ENCODE measurements at places on chromosomes 11 and 22.

GRCh38 chr22:48828688-48829087 is 999.0 kb downstream of the BRD1 start:
- no peak for DNase-seq

GRCh38 chr11:75270896-75271418 is 30.4 kb downstream of the TPBGL start:
- peak; percentile 71 for DNase-seq

DNA sequence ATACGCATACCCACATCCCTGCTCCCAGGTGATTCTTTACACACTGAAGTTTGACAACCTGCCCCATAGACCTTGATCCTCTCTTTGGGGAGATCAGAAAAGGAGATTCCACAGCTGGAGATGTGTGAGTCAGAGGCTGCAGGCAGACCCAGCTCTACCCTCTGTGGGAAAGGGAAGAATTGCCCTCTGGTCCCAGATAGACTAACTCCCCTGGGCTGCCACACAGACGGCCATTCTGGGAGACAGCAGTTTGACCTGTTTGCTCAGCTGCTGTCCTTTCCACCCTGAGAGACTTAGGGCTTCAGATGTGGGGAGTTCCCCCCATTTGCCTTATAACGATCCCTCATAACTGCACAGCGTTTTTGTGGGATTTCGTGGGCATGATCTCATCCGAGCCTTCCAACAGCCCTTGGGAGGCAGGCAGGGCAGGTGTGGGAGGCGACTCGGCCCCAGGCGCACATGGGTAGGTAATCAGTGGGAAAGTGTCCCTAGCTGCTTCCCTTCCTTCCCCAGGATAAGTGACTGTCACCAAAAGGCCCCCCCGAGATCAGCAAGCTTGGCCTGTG is 14.1 kb downstream of the FAM83F start:
- DNase-seq: peak; percentile 65

DNA sequence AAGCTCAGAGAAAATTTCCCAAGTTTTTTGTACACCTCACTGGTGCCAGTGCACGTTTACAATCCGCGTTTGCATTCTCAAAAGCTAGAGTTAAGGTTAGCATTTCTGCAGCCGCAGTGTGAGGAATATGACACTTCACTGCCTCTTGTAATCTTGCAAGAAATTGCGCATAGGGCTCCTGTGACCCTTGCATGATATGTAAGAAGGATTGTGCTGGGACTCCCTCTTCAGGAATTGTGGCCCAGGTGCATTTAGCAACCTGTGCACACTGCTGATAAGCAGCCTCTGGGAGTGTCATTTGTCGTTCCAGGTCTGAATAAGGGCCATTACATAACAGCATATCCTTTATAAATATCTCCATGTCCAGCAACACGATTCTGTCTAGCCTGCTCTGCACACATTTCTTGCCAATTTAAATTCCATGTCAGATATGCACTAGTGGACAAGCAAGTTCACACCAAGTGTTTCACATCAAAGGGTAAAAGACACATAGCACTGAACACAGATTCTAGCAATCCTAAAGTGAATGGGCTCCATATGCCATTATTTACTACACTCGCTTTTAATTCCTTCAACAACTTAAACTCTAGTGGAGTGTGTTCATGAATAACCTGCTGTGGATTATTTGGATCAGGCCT is 69.2 kb upstream of the INCENP start:
- DNase-seq: no peak

GRCh38 chr11:94754335-94754734 is 13.8 kb upstream of the AMOTL1 start:
- no peak for DNase-seq

DNA sequence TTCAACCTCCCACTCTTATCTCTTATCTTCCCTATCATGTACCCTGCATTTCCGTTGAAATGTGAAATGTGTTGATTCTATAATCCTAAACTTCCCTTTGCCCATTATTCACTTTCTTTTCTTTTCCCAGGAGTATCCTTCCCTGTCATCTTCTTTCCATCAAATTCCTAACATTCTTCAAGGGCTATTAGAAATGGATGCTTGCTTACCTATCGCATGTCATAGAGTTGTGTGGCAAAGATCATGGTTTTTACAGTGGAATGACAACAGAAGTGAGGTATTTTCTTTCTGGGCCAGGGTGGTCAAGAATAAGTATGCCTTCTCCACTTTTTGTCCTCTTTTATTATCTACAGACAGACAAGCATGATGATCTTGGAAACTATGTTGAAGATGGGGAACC is 124.4 kb upstream of the SLC5A12 start:
- no peak for DNase-seq

GRCh38 chr11:104198576-104198975 is 34.6 kb upstream of the PDGFD start:
- DNase-seq: no peak

Measured in H7 (cell line).